ENCODE measurements at places on chromosomes 13 and 19.

DNA sequence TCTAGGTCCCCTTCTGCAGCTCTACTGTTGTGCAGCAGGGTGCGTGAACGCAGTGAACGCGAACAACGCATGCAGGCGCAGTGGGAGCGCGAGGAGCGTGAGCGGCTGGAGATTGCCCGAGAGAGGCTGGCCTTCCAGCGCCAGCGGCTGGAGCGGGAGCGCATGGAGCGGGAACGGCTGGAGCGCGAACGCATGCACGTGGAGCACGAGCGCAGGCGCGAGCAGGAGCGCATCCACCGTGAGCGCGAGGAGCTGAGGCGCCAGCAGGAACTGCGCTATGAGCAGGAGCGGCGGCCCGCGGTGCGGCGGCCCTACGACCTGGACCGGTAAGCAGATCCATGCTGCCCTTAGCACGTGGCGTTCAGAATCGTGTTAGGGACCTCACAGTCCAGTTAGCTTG, 18.8 kb downstream of the MICOS13 start:
- no peak for DNase-seq

- DNase-seq = no peak
These were observed 98.7 kb downstream of the STARD13 start for GRCh38 chr13:33186861-33187291.

DNA sequence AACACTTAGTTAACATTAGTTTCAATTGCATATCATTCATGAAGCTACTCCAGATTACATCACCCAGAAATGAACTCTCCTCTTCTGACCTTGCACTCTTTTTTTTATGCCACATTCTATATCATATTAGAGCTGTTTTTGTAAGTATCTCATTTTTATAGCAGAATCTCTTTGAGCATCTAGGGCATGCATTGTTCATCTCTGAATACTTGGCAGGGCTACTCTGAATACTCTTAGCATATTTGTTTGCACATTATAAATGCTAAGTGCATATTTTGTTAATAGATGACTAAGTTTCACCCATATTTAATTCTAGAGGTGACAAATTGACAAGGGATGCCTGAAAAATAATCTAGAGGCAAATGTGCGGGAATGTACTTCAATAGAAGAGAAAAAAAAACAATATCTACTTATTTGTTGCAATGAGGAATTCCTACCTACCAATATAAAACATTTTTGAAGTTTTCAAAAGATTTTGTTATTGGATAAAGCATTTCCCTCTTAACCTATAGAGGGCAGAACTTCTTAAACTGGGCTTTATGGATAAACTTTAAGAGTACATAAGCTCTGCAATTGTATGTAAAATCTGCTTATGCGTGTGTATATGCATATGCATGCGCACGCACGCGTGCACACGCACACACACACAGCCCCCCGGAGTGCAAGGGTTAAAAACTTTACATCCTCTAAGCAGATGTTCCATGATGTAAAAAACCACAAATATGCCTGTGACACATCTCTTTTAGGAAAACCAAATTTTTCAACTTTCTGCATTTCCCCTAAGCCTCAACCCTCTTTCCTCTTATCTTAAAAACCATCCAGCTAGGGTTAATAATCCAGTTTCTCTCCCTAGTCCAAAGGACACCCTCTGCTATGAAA, 73.0 kb upstream of the OXGR1 start:
- DNase-seq = no peak

DNA sequence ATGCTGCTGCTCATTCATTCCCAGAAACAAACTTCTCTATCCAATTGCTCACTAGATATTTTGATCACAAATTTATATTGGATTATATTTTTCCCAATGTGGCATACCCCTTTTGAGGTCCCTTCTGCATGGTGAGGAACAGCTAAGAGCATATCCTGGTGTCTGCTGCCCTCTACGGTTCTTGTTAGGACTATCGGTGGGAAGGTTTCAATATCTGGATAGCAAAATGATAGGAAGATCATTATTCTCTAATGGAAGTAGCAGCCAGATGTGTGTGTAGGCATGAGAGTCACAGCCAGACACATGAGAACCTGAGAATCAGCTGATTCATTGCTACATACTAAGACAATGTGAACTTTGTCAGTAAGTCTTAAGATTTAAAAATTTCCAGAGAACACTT, 1422.4 kb upstream of the MIR17HG start:
- no peak for DNase-seq

GRCh38 chr13:29484236-29484635, 111.3 kb downstream of the SLC7A1 start:
- DNase-seq = no peak

Measured in activated naive CD8-positive, alpha-beta T cell treated with anti-CD3 and anti-CD28 coated beads for 36 hours (primary cell).